ENCODE measurements at places on chromosomes 6 and 20.
A peak's percentile ranks its signal among the peaks of the same experiment; 100 is the strongest.

DNA sequence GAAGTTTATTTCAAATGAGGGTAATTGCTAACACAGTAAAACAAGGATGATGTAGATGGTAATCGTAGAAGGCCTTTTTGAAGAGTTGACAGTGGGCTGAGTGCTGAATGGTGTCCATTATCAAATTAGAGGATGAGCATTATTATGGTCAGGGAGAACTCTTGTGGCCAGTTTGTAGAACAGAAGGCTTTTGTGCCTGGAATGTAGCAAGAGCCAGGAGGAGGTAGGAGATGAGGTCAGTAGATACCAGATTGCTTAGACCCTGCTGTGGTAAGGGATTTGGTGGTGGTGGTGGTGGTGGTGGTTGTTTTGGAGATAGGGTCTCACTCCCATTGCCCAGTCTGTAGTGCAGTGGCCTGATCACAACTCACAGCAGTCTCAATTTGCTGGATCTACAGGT is 6.2 kb downstream of the CSE1L start:
- peak; percentile 7 for DNase-seq

DNA sequence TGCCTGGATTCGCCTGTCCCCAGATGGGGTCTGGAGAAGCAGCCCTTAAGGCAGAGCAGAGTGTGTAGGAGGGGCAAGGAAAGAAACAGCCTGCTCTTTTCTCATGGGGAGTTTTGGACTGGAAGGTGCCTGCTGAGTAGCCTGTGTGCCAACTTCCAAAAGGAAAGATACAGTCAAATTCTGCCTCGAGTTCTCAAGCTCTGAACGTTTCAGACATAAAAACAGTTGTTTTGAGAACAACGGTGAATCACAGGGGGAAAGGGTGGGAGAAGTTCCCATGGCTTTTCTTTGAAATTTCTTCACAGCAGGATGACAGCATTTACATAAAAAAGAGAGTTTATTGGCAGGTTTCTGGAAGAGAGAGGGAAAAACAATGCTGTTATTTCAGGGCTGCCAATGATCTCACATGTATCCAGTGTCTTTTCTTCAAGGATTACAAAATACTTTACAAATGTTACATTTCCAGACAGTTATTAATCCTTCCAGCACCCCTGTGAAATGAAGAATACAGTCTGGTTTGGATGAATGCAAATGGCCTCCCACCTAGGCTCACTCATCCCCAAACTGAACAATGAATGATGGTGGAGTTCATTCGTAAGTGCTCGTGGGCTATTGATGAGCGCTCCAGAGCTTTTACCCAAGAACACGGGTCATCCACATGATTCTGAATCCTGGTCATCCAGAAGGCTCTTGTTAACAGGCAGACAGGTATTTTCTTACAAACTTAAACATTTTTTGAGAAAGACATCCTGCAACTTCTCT is 33.8 kb upstream of the ECI2 start:
- peak; percentile 69 for DNase-seq

DNA sequence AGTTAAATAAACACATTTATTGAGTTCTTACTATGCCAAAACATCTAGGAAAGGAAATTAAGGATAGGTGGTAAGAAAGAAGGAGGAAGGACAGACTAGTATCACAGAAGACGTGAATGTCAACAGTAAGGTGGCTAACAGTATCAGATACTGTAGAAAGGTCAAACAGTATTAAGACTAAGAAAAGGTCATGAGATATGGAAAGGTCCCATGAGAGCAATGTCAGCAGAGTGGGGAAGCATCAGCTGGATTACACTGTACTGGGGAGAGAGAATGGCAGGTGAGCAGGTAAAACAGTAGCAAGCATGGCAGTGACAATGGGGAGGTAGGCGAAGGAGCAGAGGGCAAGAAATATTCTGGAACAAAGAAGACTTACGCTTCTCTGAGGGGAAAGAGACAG is 18.0 kb downstream of the GLO1 start:
- DNase-seq = no peak

DNA sequence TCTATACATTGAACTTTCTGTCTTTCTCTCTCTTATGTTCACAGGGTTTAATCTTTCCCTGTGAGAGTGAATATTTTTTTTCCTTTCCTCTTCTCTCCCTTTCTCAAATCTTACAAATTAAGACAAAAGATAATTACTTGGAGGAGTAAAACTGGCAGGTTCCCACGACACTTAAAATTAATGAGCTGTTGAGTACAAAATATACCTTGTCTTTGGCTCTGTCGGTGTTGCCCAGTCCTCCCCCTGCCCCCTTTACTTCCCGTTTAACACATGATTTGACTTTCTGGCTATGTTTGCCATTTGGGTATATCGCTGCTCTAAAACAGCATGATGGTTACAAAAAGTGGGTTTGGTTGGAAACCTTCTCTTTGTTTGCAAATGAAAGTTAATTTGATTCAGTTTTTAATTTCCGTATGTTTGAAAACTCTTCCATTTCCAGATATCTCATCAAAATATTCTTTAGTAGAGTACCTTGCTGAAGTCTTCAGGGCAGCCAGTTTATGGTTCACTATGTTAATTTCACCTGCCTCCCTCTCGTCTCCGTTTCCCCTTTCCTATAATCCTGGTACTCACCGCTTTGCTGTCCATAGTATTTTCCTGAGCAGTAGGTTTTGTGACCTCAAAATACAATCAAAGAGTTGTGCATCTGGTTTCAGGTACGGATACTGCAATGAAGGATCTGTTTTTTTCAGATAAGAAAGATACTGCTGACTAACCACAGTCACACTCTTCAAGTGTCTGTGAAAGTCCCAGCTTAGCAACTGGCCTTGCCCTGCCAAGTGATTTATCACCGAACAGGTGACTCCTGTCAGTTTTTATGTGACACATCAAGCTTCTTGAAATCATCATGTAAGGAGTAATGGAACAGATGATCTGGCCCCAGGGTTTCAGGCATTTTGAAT is 181.2 kb downstream of the DTNBP1 start:
- no peak for DNase-seq

DNA sequence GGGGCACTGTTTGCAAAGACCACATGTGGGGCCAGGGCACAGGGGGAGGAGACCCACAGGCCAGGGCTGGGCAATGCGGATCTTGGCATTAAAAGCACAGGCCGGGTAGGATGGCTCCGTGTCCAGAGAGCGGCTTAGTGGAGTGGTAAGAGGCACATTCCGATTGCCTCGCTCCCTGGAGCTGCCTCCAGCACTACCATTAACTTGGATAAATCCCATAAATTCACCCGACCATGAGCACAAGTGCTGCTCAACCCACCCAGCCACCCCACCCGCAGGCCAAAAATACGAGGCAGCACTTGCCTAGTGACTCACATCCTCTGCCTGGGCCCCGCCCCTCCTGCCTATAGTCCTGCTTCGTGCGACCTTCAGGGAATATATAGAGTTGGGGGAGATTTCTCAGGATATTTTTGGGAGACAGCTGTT is 67.5 kb upstream of the QKI start:
- DNase-seq = no peak

GRCh38 chr20:38203337-38203980 is 38.4 kb upstream of the TGM2 start:
- DNase-seq = no peak

GRCh38 chr20:19973961-19974629 is 43.1 kb upstream of the NAA20 start:
- peak; percentile 80 for DNase-seq

DNA sequence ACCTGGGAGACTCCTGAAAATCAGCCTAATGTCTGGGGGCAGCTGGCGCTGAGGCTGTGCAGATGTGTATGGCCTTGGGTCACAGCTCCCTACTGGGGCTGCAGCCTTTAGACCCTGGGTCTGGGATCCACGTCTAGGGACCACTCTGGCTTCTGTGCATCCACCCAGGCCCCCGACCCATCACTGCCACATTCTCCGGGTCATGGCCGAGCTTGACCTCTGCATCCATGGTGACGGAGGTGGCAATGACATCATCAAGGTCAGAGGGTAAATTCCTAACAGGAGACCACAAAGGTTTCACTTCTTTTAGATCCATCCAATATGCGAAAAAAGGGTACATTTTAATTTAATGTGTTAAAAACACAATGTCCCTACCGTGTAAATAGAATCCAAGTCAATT is 14.5 kb upstream of the PCMTD2 start:
- no peak for DNase-seq

DNA sequence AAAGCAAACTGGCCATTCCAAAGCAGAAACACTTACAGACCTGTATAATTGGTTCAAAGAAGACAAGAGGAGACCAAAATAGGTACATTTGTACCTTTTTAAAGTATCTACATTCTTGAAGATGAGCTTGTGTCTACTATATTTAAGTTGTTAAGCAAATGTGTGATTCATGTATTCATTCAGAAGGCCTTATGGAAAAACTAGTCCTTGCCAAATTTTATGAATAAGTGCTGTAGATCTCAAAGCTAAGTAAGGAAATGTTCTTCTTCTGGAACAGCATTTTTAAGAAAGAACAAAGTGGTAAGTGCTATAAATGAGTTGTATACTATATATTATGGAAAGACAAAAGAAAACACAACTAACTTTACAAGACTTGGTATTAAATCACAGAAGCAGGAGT is 22.2 kb upstream of the HEY2 start:
- DNase-seq = no peak

GRCh38 chr6:2970753-2971419 is 481 bp downstream of the SERPINB6 start:
- DNase-seq = no peak

GRCh38 chr6:169487579-169488436 is 214.0 kb downstream of the WDR27 start:
- DNase-seq = peak; percentile 28

All from fibroblast of mammary gland (primary cell).